Activated T-cell treated with anti-CD3 and anti-CD28 coated beads for 24 hours (primary cell): ENCODE measurements at places on chromosomes 11 and 22.

DNA sequence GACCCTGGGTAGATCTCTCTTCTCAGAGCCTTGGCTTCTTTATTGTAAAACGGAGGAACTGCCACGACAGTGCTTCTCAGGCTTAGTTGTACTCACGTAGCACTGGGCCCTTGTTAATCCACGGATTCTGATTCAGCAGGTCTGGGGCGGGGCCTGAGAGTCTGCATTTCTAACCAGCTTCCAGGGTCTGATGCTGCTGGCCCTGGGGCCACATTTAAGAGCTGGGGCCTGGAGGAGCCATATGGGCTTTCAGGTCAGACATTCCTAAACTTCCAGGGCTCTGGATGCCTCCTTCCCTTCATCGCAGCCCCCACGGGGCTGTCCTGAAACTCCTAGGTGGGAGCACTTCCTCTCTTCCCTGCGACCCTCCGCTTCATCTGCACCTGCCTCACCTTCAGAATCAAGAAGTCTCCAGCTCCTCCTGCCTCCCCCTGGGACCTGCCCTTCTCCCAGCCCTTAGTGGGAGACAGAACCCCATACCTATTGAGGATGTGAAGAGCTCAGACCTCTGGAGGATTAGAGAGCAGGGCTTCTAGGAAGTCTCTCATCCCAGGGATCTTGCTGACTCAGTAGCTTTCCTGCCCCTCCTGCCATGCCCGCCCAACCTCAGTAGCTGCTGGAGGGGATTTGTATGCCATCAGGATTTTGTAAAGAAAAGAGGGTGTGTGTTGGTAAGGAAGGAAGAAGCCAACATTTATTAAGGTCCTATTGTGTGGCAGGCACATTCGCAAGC, 92.5 kb downstream of the LRRC32 start:
- DNase-seq = no peak

DNA sequence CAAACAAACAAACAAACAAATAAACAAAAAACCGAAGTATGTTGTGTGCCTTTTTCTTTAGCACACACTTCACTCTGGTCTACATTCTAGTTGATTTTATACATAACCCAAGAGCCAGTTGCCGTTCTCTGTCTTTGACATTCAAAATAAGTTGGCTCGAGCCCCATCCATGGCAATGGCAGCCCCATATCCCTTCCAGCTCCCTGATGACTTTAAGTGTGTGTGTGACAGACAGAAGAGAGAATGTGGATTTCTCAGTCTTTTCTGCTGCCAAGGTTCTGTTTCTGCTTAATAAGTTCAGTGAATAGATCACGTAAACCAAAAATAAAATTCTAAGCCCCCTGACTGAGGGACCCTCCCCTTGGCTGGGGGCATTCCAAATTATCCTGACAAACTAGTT, 100.6 kb upstream of the TENM4 start:
- DNase-seq = no peak

DNA sequence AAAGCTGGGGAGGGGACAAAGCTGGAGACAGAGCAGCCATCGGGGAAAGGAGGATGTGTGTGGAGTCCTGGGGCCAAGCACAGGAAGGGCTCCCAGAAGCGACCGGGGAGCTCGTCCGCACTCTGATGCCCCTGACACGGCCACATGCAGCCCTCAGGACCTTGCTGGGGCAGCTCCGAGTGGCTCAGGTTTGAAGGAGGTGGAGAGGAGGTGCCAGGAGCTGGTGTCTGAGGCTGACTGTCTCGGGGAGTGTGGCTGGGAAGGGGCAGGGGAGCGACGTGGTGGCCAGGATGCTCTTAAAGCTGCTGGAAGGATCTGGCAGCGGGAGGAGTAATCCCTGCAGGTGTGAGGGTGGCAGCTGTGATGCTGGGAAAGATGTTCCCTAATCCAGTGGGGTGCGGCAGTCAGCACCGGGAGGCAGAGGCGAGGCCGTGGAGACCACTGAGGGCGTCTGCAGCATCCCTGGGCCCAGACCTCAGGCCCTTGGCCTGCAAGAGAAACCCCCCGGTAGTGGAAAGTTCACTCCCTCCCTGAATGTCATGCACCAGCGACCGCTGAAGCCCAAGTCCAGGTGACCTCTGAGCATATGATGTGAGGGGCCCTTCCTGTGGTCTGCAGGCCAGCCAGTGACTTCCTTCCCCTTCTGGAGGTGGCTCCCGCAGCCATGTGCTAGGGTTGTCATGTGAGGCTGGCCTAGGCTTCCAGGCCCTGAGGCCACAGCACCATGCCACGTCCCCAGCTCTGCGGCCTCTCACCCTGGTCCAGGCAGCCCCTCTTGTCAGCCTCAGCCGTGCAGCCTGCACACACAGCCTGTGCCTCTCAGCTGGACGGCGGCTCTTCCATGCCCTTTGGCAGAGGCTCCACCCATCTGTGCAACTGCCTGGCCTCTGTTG, 17.2 kb upstream of the CTSD start:
- DNase-seq = no peak

GRCh38 chr11:62404901-62405300, 13.9 kb upstream of the SCGB1A1 start:
- DNase-seq = no peak

- DNase-seq = no peak
Observed at GRCh38 chr22:28002863-28003565, 84.0 kb upstream of the PITPNB start.
